ENCODE measurements at places on chromosomes 7 and 10. TPM values are rescaled to one million over a fixed set of nuclear protein-coding genes. Genes with fewer than 3 reads are reported as not detected.

Gene ZCWPW1
- 5.6 TPM for total RNA-seq

Gene AOAH
- total RNA-seq: 403 TPM

Gene GPC2
- total RNA-seq: 2.4 TPM

Gene ASB10
- total RNA-seq: not detected

Gene OR6B1
- not detected for total RNA-seq

Gene ZNF33A
- total RNA-seq: 31.2 TPM

Gene MINDY3
- 57.3 TPM for total RNA-seq

Gene CYP2W1
- not detected for total RNA-seq

Gene CFAP70
- total RNA-seq: 2.9 TPM

Gene MBL2
- total RNA-seq: not detected

Gene DEPP1
- total RNA-seq: not detected

Gene HOXA1
- 0.64 TPM for total RNA-seq

Gene ODAD2
- not detected for total RNA-seq

Gene COL26A1
- total RNA-seq: not detected

Gene HOXA6
- total RNA-seq: 0.65 TPM

Gene CPA5
- not detected for total RNA-seq

Gene RNF32
- 0.80 TPM for total RNA-seq

Gene IDI2
- not detected for total RNA-seq

Gene PPP1R17
- total RNA-seq: not detected

Gene TMEM229A
- total RNA-seq: not detected

Gene RSBN1L
- 34.4 TPM for total RNA-seq

Measured in natural killer cell (primary cell).